Activated T-helper 2 cell treated with anti-CD3 and anti-CD28 coated beads, Interferon-gamma antibody, Interleukin-2, Interleukin-4, amounts not matched to agents 10 μg/mL and 5 μg/mL and 100 μg/mL, durations not matched to agents 14 hours and 24 hours and 36 hours (primary cell): ENCODE measurements at places on chromosomes 11 and 22. TPM values are rescaled to one million over a fixed set of nuclear protein-coding genes. Genes with fewer than 3 reads are reported as not detected.

GLYATL1 gene
- not detected in 2 replicates for total RNA-seq

NRIP3 gene
- total RNA-seq, result 5.0 and 5.5 TPM in 2 replicates

ADM2 gene
- 2.2 and 2.9 TPM in 2 replicates for total RNA-seq

OR52A1 gene
- total RNA-seq, result not detected in 2 replicates

KCTD17 gene
- total RNA-seq, result 70.4 and 81.9 TPM in 2 replicates

NRXN2 gene
- 0.05 TPM in 1 of 2 replicates, not detected in the other for total RNA-seq

C11orf97 gene
- total RNA-seq, result not detected in 2 replicates

OR5A1 gene
- not detected in 2 replicates for total RNA-seq
